Astrocyte of the spinal cord (primary cell): ENCODE measurements at places on chromosomes 2 and 18.

DNA sequence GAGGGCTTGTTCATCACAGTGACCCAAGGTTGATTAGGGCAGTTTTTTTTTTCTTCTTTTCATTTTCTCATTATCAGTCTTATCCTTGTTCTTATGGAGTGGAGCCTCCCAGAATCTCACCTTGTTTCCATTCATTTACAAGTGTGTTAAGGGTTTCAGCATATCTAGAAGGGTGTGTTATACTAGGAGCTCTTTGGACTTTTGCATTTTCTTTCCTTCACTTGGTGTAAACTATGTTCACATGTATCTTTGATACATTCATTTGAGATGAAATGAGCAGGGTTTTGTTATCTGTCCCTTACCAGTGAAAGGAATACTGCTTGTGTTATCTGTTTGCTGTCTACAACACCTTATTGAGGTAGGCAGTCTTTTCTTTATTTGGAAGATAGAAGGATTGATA, 96.7 kb downstream of the WDR7 start:
- no peak for DNase-seq

DNA sequence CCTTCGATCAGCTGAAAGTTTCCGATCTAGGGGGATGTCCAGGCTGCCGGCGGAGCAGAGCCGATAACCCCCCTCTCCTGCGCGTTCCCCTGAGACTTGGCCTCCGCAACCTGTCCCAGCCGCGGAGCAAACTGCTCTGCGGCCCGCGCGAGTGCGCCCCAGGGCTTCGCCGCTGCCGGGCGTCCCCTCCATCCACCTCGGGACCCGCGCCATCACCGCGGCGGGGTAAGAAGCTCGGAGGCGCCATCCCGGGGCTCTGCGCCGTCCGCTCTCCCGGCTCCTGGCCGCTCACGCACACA, 990 bp upstream of the GDF7 start:
- DNase-seq: no peak

DNA sequence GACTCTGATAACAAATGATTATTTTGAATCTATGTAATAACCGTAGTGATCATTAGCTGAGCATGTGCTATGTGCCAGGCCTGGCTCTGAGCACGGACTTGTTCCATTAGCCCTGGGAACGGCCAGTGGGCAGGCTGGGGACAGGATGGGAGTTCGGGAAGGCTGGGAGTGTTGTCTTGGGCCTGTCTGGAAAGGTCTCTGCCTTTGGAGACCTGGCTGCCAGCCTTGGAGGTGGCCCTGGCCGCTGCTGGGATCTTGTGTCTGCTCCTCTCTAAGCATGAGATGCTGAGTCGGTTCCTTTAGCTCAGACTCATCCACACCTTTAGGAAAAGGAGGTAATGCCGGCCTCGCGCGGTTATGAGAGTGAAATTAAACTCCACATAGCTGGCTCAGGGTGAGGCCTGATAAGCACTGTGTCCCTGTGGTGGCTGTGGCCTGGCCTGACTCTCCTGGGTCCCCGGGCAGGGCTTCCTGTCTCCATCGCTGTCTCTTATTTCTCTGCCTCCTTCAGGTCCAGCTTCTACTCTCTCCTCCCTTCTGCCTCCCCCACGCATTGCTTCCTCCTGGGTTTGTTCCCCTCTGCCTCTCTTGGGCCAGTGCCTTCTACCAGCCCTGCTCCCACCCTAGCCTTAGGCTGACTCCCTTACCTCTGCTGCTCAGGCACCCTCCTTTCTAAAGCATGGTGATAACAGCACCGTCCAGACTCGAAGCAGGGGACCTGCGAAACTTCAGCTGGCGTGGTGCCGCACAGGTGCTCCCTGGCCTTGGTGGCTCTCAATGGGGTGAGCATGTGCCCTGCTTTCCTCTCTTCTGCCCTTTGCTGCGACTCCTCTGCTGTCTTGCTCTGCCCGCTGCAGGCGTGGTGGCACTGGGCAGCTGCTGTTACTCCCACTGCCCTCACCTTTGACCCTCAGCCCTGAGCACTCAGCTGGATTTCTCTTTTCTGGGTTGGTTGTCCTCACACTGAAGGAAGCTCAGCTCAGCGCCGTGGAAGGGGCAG, 41.8 kb downstream of the NCK2 start:
- no peak for DNase-seq

- peak; percentile 93 for DNase-seq
Measured at GRCh38 chr2:11583840-11584524, 50.1 kb downstream of the GREB1 start.

- DNase-seq: peak; percentile 47
Measured at GRCh38 chr2:223464071-223464470, 138.1 kb downstream of the SCG2 start.

GRCh38 chr18:36653870-36654269, 174.9 kb downstream of the TPGS2 start:
- DNase-seq: no peak

GRCh38 chr2:230267059-230267458, 41.5 kb downstream of the SP140 start:
- DNase-seq: no peak

DNA sequence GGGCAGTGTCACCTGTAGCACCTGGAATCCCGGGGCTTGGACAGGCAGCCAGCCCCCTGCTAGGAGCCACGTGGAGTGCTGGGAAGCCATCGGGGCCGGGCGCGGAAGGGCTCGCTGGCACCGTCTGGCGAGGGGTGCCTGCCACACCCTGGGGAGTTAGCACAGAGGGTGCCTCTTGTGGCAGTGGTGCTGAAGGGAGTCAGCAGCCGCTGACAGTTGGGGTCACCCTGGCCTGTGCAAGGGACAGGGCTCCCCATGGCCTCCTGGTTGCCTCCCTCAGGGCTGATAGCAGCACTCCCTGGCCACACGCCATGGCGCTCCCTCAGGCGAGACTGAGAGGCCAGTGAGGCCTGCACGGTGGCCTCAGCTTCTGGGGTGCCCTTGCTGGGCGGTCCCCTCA, 13.9 kb upstream of the D2HGDH start:
- DNase-seq: no peak

DNA sequence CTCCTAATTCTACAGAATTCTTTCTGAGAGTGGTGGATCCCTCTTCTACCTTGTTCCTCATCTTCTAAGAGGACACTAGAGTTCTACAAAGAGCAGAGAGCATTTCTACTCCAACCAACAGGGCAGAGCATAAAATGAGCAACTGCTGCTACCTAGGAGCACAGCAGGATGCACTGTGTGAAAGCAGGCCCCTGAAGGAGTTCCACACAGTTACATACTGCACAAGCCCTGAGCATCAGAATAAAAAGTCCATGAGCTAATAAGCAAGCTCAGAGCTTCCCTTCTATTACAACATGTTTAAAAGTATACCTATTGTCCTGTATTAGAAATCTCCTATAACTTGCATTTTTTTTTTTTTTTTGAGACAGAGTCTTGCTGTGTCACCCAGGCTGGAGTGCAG, 8.4 kb downstream of the FHL2 start:
- no peak for DNase-seq

- no peak for DNase-seq
Measured at GRCh38 chr2:157899125-157899839, 23.2 kb upstream of the ACVR1 start.

DNA sequence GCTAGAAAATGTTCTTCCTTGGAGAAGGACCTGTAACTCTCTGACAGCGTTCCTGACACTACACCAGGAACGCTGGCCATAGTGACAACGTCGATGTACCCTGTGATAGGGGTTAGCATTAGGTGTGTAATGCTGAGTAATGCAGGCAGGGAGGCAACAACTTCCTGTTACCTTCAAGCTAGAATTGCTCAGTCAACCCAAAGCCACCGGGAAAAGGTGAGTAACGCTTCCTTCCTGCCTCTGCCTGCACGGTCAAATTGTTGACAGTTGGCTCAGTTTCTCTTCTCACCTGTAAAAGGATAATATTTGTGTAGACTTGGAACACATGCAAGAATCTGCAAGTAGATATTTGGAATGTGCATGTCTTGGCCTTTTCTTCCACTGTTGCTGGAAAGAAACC, 12.7 kb downstream of the FAM110C start:
- DNase-seq: no peak

- DNase-seq: no peak
Measured at GRCh38 chr2:48122166-48122565, 215.9 kb upstream of the FBXO11 start.

- no peak for DNase-seq
Measured at GRCh38 chr2:62437785-62438184, 68.2 kb downstream of the TMEM17 start.

- no peak for DNase-seq
Measured at GRCh38 chr2:240832921-240833494, 13.0 kb upstream of the KIF1A start.

DNA sequence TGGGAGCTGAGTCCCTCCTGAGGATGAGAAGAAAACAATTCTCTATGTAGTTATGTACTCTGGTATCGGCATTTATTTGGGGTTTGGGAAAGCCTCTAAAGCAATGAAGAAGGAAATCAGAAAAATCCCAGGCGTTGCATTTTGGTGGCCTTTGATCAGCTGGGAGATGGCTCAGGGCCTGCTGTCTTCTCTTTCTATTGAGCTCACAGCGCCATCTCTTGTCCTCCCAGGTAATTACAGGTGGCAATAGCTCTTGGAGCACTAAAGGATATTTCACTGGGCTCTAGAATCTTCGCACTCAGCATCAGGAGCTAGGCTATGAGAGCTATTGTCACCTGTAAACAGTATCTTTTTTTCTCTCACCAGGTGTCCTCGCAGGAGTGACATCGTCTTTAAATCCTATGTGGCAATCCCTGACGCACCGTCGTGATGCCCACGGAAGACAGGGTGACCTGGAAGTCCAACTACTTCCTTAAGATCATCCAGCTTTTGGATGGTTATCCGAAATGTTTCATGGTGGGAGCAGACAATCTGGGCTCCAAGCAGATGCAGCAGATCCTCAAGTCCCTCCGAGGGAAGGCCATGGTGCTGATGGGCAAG, 76.1 kb upstream of the PMAIP1 start:
- peak; percentile 81 for DNase-seq

- peak; percentile 72 for DNase-seq
Measured at GRCh38 chr2:120937686-120938044, 202.0 kb downstream of the GLI2 start.

GRCh38 chr2:195863564-195863963, 205.1 kb downstream of the DNAH7 start:
- DNase-seq: no peak

DNA sequence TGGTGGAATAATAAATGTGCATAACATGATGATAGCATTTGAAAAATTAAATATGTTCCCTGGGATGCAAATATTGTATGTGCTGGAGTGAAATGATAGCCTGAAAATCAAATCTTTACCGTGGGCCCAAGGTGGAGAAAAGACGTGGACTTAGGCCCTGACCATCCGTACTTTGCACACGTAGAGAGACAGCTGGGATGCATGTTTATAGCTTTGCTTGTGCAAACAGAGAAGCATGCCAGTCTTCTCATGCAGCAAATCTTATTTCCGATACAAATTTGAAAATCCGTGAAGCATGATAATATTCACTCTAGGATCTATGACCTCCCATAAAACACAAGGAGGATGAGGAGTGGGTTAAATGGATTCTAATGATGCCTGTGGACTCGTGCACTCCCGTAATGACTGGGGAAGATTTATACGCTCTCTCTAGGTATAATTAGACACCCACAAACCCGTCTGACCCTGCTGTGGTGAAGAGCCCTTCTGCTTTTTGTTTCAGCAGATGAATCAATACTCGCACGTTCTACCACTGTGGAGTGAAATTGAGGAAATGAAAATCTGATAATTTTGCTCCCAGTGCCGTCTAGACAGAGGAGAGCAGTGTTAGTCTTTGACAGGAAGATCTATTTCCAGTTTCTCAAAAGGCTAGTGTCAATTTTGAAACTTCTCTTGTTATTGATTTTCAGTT, 810.3 kb upstream of the SALL3 start:
- DNase-seq: no peak

- DNase-seq: no peak
Measured at GRCh38 chr2:235521844-235522243, 28.0 kb downstream of the AGAP1 start.

GRCh38 chr2:235204948-235205347, 253.1 kb downstream of the SH3BP4 start:
- no peak for DNase-seq

- DNase-seq: no peak
Measured at GRCh38 chr2:101704816-101705578, 7.5 kb downstream of the MAP4K4 start.

GRCh38 chr2:144730711-144731110, 210.8 kb upstream of the ZEB2 start:
- DNase-seq: no peak

GRCh38 chr2:165251366-165251765, 12.2 kb downstream of the SCN2A start:
- no peak for DNase-seq

- DNase-seq: no peak
Measured at GRCh38 chr2:155418753-155419152, 720.3 kb downstream of the KCNJ3 start.

GRCh38 chr2:224545884-224546644, 39.1 kb downstream of the CUL3 start:
- DNase-seq: peak; percentile 54

GRCh38 chr2:8324164-8324856, 357.5 kb upstream of the ID2 start:
- no peak for DNase-seq

GRCh38 chr18:42778445-42779042, 336.9 kb downstream of the RIT2 start:
- no peak for DNase-seq

GRCh38 chr2:70340761-70341476, 39.1 kb upstream of the FAM136A start:
- peak; percentile 16 for DNase-seq

DNA sequence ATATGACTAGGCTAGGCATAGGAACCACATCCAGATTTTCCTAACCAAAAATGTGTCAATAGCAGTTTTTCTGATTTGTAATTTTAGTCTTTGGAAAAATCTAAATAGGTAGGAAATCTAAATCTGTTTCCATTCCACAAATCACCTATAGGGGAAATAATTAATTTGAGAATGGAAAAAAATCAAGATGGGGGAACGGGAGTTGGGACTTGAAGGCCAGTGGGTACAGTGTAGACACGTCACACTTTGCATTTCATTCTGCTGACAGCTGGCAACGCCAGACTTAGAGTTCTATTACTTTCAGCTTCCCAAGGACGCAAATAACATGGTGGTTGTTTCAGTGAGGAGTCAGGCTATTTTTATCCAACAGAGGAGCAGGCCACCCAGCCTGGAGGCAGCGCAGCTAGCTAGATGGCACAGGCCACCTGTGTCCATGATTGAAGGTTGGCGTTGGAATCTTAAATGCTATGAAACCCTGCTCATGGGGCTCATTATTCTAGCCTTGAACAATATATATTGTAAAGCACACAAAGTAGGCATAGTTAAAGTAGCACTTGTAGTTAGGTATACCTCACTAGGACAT, 23.4 kb downstream of the HNRNPA3 start:
- no peak for DNase-seq

GRCh38 chr2:170680172-170680941, 34.8 kb upstream of the SP5 start:
- DNase-seq: no peak

DNA sequence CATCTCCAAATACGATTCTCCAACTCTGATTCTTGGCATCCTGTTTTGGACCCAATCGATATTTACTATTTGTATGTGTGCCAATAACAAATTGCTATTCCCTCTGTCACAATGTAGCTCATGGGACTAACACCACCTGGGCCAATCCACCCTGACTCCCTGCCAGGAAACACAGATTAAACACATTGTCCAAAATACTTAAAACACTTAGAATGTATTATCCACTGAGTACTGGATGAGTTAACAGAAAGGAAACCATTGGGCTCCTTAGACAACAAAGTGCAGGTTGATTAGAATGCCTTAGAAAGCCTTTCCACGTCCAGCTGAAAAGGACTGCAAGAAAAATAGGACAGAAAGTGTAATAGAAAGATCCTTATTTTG, 79.4 kb upstream of the ARHGAP28 start:
- DNase-seq: no peak

GRCh38 chr18:61892683-61893308, at the start of gene RNF152:
TSS of gene RNF152 (minus strand) at chr18:61893007. CDS start at chr18:61816463, 76,544 bp downstream.
- peak; percentile 27 for DNase-seq
